Common myeloid progenitor, CD34-positive (primary cell): ENCODE measurements at places on chromosomes 1 and 21.

- DNase-seq: peak; percentile 32
Observed at GRCh38 chr1:244963231-244963826, 99.0 kb upstream of the HNRNPU start.

DNA sequence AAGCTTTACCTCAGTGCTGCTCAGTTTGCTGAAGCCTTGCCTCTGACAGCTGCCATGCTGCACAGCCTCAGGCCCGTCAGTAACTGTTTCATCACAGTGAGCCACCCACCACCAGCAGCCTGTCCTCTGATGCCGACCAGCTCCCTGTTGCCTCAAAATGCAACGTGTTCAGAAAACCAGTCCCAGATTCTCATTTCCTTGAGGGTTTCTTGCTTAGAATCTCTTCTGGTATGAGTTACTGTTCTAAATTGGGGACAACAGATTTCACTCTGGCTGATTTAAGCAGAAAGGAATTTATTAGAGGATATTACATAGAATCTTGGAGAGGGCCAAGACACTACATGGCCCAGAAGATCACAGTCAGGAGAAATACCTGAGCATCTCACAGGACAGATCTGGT lies 11.0 kb downstream of the UBL4B start:
- DNase-seq: no peak

DNA sequence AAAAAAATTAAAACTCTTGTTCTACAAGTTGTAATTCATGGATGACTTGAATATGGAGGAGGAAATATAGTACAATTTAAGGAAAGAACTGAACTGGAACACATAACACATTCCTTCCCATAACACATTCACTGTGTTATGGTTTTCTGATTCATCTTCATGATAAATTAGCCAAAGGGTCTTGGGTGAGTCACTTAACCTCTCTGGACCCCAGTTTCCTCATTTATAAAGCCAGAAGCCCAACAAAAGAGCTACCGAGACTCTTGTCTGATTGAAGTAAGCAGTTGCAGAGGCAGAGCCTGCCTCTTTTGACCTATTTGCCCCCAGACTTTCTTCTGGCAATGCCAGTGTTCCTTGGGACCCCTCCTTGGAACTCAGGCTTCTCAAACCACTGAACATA lies 161.9 kb upstream of the KCTD3 start:
- DNase-seq: no peak

DNA sequence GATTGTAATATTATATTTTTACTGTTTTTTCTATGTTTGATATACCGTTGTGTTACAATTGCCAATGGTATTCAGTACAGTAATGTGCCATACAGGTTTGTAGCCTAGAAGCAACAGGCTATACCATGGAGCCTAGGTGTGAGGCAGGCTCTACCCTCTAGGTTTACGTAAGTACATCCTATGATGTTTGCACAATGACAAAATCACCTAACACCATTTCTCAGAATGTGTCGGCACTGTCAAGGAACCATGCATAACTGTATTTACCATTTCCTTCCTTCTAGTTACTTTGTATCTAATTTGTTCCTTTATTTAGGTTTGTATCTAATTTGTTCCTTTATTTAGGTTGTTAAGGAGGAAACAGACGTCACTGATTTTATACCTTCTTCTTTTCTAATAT lies 9.9 kb downstream of the NPHP4 start:
- DNase-seq: no peak

DNA sequence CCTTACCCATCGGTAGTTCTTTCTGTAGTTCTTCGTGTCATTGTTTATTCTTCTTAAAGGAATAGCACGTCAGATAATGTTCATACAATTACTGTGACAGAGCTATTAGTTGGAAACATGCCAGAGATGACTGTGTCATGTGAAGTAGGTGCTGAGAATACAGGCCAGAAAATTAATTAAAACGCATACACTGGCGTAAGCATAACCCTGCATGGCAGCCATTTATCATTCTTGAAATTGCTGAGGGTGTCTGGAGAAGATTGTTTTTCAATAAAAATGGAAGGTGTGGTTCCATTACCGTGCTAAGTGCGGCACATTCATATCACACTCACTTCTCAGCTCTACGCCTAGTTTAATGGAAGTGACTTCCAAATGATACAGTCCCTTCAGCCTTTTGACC lies 7.8 kb downstream of the ETS2 start:
- no peak for DNase-seq

GRCh38 chr1:110083866-110084226 lies 13.4 kb upstream of the ALX3 start:
- no peak for DNase-seq

DNA sequence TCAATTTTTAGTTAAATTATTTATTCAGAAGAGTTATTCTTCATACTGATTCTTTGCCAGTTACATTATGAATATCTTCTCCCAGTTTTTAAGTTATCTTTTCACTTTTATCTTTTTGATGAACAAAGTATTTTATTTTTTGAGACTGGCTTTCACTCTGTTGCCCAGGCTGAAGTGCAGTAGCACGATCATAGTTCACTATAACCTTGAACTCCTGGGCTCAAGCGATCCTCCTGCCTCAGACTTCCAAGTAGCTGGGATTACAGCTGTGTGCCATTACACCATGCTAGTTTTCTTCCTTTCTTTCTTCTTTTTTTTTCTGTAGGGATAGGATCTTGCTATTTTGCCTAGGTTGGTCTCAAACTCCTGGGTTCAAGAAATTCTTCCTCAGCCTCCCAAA lies 3.5 kb downstream of the GORAB start:
- DNase-seq: no peak

- no peak for DNase-seq
Observed at GRCh38 chr1:15579683-15580047, 5.2 kb downstream of the AGMAT start.

- DNase-seq: peak; percentile 26
Observed at GRCh38 chr1:165047994-165048393, 308.5 kb downstream of the LMX1A start.

- DNase-seq: no peak
Observed at GRCh38 chr1:11799896-11800295, 5.9 kb downstream of the MTHFR start.

DNA sequence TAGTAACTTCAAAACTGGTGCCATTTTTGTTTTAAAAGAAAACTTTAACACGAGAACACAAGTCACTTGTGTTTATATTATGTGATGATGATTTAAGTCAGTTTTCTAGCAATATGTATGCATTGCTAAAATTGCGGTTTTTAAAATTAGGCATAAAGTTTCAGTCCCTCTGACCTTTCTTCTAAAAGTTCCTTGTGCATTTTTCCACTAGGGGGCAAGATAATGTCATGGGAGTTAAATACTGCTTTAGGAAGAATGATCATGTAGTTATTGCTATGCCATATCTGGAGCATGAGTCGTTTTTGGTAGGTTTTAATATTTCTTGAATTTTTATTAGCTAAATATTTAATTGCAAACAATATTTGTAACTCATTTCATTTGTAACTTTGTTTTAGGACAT lies 10.7 kb downstream of the CDC7 start:
- DNase-seq: peak; percentile 64

DNA sequence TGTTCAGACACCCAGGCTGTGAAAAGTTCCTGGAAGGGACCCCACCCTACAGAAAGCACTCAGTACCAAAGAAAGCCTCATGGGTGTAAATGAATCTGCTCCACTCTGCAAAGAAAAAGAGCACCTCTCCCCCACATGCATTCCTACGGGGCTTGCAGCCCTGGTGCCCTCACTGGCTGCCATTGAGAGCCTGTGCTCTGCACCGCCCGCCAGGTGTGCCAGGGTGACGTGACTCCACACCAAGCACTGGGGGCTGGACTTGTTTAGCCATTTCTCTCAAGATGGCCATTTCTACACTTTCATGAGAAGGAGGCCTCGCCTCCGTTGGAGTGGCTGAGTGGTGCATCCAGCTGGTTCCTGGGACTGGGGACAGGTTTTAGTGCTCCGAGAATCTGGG lies 380.5 kb upstream of the VAMP3 start:
- DNase-seq: no peak

GRCh38 chr1:100168051-100168450 lies 10.0 kb downstream of the LRRC39 start:
- no peak for DNase-seq

DNA sequence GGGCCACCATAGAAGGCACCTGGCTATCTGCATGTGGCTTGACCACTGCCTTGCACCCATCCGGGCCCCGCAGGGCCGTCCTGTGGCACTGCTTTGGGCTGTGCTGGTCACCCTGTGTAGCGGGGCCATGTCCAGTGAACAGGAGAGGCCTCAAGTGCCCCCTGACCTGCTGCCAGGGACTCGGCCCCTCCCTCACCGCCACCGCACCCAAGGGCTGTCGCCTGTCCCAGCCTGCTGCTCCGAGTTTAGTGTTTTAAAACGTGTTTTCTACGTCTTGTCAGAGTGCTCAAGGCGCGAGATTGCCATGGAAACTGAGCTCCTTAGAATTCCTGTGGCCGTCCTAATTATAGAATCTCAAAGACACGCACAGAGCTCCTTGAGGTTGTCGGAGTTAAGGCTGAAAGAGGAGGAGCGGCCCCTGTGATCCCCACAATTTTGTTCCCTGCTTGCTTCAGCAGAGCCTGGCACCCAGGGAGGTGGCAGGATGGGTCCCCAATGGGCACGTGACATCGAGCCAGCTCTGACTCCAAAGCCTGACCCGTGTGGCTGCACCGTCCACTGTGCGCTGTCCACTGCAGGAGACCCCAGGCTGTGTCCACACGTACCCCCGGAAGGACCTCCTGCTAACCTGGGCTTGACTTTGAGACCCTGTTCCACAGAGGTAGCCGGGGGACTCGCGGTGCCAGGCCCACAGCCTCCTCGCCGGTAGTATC lies 66.2 kb downstream of the FAAP20 start:
- no peak for DNase-seq

DNA sequence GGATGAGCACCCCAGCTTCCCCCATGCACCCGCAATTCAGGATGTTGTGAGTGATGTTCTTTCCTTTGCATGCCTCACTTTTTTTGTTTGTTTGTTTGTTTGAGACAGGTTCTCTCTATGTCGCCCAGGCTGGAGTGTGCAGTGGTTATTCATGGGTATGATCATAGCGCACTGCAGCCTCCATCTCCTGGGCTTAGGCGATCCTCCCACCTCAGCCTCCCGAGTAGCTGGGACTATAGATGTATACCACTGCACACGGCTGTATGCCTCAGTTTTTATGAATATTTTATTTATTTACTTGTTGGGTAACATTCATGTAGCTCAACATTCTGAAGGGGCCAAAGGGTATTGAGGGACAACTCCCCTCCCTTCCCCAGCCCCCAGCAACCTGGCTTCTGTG lies 54.8 kb downstream of the H3-3A start:
- no peak for DNase-seq

DNA sequence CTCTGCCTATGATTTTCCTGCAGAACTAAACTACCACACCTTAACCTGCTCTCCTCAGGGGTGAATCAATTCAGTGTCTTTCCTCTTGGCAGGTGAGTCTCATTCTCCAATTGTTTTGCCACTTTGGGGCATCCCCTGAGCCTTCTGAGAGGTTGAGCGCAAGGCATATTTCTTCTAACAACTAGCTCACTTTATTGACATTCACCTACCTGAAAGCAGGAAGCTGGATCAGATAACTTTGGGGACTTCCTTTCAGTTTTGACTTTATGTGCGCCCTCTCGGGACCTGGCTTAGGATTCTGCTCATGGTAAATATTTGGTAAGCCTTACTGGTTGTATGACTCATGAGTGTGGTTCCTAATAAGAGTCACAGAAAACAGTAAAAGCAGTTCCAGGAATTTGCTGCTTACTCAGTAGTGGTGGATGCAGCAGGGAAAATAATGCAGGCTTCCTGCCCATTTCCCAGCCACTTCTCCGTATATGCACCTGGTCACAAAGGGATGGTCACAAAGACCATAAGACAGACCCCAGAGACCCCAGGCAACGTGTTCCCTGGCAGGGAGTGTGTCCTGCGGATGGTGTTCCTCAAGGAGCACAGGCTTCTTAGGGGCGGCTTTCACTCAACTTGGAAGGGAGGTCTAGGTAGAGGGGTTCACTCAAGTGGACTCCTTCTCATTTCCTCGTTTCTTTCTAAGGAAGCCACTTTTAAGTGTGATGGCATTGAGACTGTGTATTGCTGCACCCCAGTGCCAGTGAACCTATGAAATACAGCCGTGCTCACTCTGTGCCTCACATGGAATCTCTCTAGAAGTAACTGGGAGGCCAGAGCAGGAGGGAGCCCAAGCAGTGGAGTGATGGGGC lies 22.0 kb upstream of the BATF3 start:
- peak; percentile 37 for DNase-seq

DNA sequence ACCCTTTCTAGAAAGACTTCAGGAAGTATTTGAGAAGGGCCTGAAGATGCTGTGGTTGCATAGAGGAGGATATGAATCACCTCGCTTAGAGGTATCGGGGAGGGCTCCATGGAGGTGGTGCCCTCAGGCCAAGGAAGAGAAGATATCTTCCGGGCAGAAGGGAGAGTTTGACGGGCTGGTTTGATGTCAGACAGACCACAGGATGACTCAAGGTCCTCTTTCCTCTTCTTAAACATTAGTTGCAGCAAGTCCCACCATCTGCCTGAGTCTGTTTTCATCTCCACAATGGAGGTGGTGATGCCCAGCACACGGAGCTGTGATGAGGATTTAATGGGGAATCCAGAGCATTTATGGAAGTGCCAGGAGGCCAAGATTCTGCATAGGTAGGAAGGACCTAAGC lies 25.1 kb upstream of the RUNX3 start:
- no peak for DNase-seq

DNA sequence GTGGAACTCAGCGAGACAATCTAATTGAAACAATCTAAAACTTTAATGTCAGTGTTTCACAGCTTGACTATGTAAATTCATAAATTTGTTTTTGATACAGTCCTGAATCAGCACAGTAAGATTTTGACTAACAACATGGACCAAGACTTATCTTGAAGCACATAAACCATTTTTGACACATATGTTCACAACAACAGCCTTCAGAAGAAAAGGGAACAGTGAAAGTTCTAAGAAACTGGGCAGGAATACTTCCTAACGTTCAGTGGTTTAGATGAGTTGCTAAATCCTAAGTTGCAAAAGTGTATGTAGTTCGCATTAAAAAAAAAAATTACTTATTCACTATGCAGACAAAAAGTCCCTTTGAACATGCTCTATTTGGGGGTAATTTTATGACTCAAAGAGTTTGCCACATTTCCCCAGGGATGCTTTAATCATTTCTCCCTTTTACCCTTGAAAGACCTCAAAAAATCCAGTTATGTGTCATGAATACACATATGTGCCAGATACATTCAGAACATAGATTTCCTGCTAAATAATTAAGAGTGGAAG lies 120.2 kb downstream of the MRPL39 start:
- DNase-seq: peak; percentile 11

DNA sequence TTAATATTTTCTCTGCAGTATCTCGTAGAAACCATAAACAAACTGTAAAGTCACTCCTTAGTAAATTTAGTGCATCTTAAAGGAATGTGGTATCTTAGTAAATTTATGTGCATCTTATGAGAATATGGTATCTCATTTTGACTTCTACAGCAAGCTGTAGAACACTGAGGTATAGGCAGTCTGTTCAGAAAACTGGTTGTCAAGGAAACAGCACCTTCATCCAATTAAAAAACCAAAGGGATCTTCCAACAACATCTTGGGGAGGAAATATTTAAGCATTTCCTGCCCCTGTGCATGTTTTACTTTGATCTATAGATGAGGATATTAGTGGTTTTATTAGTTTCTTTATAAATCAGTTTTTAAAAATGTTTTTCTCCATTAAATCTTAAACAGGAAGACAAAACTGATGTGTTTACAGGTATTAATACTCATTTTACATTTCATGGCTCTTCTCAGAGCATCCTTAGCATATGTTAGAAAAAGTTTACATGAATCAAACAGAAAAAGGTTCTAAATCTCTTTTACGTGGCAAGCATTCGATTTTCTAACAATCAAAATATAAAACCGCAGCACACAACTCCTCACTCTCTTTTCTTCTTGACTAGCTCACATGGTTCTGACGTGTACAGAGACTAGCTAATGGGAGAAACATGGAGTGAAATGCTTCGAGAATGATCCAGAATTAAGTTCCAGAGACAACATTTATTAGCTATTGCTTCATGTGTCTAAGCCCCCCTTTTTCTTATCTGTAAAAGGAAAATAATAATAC lies 668.8 kb downstream of the PTPRC start:
- DNase-seq: no peak
